ENCODE measurements at places on chromosomes 1 and 21.

GRCh38 chr1:85864727-85865126, 156.5 kb upstream of the ZNHIT6 start:
- DNase-seq = no peak

- DNase-seq = no peak
Observed at GRCh38 chr1:172704001-172704400, 45.1 kb downstream of the FASLG start.

DNA sequence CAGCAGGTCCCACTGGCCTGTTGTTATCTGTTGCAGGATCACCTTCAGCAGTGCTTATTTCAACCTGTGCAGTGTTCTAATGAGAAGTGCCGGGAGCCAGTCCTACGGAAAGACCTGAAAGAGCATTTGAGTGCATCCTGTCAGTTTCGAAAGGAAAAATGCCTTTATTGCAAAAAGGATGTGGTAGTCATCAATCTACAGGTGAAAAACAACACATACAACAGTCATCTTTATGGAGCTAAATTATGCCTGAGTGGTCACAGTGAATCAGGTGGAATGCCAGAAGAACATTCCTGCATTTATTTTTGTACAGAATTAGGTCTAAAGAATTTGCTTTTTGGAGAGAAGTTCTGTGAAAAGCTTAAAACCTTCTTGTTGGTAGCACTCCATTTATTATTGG, 33.2 kb downstream of the TRAF5 start:
- DNase-seq = no peak

- DNase-seq = no peak
Observed at GRCh38 chr1:183039330-183039729, 16.1 kb downstream of the LAMC1 start.

GRCh38 chr1:211529453-211529852, 37.5 kb upstream of the RD3 start:
- no peak for DNase-seq

- peak; percentile 53 for DNase-seq
Observed at GRCh38 chr21:34887725-34888568, 161.2 kb downstream of the RUNX1 start.
